ENCODE measurements at places on chromosomes 4 and X.

DNA sequence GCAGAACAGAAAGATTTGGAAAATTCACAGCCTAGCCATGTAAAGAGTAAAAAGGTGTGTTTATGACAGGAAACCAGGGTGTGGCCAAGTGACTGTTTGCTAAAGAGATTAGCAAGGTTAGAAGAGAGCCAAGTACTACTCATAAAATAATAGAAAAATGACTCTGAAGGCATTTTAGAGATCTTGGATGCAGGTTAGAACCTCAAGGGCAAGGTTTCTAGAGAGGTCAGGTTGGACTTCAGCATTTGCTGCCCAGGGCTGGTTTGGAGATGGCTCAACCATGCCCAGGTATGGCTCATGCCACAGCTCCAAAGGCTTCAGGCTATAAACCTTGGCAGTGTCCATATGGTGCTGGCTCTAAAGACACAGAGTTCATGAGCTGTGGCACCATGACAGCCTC lies 40.6 kb upstream of the ADGRA3 start:
- DNase-seq = no peak

GRCh38 chr4:183863155-183863825 lies 41.8 kb upstream of the STOX2 start:
- DNase-seq = no peak

- no peak for DNase-seq
Measured at GRCh38 chrX:6667048-6667768, 132.3 kb upstream of the VCX3A start.

GRCh38 chrX:24928114-24928513 lies 87.7 kb downstream of the ARX start:
- no peak for DNase-seq

GRCh38 chr4:3523146-3523627 lies 9.0 kb downstream of the LRPAP1 start:
- no peak for DNase-seq

DNA sequence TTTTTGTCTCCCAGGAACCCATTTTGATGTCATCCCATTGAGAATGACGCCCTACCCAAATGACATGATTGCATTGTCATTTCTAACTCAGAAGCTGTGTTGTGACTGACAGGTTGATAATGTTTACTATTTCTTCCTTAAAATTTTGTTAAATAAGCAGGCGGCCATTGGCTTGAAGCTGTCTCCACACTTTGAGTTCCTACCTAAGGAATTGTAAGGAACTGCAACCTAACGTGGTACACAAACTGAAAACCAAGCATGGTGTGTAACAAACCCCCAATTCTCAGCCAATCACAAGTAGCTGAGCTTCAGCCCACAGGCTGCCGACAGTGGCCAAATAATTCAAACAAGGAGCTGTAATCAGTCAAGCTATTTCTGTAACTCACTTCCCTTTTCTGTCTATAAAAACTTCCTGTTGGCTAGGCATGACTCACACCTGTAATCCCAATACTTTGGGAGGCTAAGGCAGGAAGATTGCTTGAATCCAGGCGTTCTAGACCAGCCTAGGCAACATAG lies 2.9 kb upstream of the MND1 start:
- no peak for DNase-seq

Data from D341Med (cell line).